ENCODE measurements at places on chromosomes 4 and X. TPM values are rescaled to one million over a fixed set of nuclear protein-coding genes. Genes with fewer than 3 reads are reported as not detected.

PPAT gene
- total RNA-seq, result 29.3 TPM

TMSB15C gene
- 3.6 TPM for total RNA-seq

TMEM144 gene
- 14.5 TPM for total RNA-seq

GABRA4 gene
- not detected for total RNA-seq

All from melanocyte of skin (primary cell).